ENCODE measurements at places on chromosomes 3 and 15.
A peak's percentile ranks its signal among the peaks of the same experiment; 100 is the strongest.

DNA sequence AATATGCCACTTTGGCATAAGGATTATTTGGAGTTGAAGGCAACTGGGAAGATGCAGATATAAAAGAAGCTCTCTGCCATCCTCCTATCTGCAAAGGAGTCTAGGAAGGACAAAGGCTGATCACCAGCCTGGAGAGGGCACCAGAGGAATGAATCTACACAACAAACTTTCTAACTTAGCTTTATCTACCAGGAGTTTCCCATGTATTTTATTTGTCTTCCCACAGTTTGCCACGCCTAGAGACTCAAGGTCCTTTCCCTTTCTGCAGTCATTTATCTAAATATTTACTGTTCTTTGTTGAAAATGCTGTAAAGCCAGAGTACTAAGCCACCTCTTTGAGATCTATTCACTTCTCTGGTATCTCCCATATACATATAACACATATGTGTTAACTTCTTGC lies 32.2 kb downstream of the GPR176 start:
- peak; percentile 35 for DNase-seq

DNA sequence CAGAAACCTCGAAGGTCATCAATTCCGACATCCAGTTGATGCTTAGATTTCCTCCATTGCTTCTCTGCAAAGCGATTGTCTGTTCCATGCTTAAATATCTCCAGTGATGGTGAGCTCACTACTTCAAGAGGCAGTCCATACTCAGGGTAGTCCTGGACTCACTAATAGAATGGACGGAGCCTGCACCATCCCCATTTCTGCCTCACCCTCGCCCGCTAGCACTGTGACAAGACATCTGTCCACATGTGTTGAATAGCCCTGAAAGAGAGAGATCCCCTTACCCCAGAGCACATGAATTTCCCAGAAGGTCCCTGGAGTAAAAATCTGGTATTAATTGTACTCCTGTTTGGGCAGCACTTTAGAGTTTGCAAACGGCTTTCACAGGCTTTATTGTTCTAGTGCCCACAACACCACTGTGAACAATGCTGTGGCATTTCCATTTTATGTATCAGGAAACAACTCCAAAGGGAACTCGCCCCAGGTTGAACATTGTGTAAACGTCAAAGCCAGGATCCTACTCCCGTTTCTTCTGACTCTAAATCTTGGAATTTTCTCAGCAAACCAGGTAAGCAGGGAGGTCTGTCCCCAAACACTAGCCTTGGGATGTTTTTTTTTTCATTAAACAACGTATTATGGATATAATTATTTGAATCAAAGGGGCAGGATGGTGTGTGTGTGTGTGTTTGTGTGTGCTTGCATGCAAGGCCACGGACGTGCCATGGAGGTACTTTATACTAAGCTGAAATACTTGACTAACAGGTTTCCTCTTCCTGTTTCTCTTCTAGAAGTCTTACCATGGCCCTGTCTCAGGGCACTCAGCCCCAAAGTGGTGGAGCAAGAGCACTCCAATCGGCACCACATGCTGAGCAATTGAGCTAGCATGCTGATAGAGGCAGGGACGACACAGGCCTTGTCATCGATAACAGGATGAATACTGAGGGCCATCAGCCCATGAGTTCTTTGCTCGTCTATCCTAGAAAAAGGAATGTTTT lies 198.3 kb downstream of the OPA1 start:
- DNase-seq: no peak

DNA sequence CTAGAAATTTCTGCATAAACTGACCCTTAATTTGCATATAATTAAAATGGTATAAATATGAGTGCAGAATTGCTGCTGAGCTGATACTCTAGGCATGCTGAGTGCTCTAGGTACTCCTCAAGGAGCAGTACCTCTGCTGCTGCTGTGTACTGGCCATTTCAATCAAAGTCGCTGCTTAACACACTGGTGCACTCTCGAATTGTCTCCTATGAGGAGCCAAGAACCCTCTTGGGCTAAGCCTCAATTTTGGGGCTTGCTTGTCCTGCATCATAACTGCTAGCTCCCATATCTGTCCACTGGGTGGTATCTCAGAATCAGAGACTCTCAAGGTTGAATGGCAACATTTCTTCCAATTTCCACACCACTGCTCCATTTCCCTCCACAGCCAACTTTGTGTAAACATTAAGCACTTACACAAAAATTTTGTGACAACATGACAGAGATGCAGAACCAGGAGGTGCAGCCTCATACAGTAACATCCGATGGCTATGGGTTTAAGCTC lies 82.5 kb downstream of the XXYLT1 start:
- DNase-seq: no peak

GRCh38 chr3:36992806-36993325 lies at the start of gene EPM2AIP1:
Gene EPM2AIP1, minus strand, starts transcription at chr3:36993131. Its CDS starts 54 bp downstream, at chr3:36993077.
- DNase-seq: no peak

GRCh38 chr15:98734466-98735199 lies 86.3 kb downstream of the IGF1R start:
- DNase-seq: no peak

GRCh38 chr3:188776447-188776846 lies 395.3 kb upstream of the TPRG1 start:
- peak; percentile 64 for DNase-seq

DNA sequence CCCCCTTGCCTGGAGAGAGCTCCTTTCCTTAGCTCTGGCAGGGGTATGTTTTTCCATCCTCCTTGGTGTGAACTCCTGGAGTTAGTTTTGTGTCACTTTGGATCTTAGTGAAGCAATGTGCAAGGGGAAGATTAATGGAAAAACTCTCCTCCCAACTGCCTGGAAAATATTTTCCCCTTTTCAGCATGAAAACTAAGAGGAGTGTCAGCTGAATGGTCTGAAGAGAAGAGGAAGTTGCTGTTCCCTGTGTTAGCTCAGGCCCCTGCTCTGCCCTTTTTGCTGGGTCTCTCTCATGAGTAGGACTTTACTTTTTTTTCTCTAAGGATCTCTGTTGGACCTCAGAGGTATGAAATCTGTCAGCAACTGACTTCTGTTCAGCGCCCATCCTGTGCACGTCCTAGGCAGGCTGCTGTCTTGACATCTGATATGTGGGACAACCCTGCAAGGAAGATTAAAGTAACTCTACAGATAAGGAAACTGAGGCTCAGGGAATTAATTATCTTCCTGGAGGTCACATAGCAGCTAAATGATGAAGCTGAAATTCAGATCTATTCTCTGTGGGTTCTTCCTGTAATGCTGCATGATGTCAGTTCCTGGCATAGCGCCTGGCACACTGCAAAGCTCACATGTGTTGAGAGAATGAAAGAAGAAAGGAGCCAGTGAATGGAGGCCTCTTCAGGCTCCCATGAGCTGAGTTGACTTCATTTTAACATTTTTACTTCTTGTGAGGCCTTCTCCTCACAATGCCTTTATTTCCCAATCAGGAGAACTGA lies 109.7 kb upstream of the GALNT15 start:
- DNase-seq: peak; percentile 89

- no peak for DNase-seq
These were observed 71.3 kb upstream of the SEC13 start for GRCh38 chr3:10392244-10392643.

DNA sequence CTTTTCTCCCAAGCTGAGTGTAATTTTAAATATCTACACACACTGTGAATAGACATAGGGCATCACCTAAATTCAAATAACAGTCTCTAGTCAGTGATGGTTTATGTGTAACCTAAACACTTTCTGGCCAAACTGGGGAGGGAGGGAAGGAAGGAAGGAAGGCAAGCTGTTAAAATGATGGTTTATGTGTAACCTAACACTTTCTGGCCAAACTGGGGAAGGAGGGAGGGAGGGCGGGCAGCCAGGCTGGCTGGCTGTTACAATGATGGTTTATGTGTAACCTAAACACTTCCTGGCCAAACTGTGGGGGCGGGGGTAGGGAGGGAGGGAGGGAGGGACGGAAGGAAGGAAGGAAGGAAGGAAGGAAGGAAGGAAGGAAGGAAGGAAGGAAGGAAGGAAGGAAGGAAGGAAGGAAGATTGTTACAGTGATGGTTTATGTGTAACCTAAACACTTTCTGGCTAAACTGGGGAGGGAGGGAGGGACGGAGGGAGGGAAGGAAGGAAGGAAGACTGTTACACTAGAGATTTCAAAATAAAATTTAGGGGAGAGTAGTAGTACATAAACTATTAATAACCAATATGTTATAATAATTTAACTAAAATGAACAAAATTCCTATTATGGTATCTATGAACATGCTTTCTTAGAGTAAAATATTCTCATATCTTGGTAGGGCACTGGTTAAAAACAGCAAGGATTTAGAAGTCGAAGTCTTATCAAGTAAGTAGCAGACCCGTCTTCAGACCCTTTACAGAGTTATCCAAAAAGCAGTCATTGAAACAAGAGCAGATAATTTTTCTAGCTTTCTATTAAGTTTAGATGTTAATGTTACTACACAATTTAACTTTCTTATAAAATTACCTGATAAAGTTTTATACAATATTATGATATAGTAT lies 148.1 kb downstream of the LMLN start:
- peak; percentile 11 for DNase-seq

- DNase-seq: peak; percentile 46
These were observed 12.9 kb upstream of the CPNE9 start for GRCh38 chr3:9690451-9691450.

- no peak for DNase-seq
These were observed 12.1 kb upstream of the XRN1 start for GRCh38 chr3:142459929-142460328.

- no peak for DNase-seq
These were observed 48.4 kb downstream of the DNAH1 start for GRCh38 chr3:52364322-52365035.

- no peak for DNase-seq
These were observed 36.6 kb upstream of the UBL7 start for GRCh38 chr15:74497584-74497983.

- no peak for DNase-seq
These were observed 2.8 kb downstream of the EFHB start for GRCh38 chr3:19931180-19931692.

- no peak for DNase-seq
These were observed 184.4 kb downstream of the SHOX2 start for GRCh38 chr3:157921811-157922210.

DNA sequence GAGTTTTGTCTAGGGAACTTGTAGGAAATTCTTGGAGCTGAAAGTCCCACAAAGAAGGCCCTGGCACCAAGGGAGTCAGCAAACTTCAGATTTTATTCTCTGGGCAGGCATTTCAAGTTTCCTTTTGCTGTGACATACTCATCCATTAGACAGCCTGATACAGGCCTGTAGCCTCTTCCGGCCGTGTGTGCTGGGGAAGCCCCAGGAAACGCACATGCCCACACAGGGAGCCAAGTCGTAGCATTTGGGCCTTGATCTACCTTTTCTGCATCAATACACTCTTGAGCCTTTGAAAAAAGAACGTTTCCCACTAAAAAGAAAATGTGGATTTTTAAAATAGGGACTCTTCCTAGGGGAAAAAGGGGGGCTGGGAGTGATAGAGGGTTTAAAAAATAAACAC lies 15.0 kb downstream of the TIGIT start:
- no peak for DNase-seq

DNA sequence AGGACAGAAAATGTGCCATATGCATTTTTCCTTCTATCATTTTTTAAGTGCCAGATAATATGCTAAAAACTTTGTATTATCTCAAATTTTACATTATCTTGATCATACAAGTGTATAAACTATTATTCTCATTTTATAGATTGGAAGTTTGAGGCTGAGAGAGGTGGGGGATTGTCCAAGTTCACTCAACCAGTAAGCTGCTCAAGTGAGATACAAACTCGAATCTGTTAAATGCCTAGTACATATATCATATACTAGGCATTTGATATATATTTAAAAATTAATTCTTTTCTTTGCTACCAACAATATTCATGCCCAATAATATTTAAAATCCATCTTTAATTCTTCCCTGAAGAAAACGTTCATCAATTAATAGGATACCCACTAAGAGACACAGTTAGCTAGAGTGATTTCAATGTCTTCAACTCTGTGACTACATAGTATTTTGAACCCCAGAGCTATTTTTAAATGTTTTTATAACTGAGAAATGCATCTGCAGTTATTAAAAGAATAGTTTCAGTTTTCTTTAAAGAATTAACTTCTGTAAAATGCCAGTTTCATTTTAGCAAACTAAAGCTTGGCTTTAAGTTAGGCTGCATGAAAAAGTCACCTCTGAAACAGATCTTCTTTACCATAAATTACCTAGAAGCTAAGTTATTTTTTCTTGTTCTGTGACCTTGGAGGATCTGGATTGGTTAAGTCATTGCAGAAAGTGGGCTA lies 40.4 kb downstream of the IQCB1 start:
- DNase-seq: no peak

GRCh38 chr3:43399034-43399433 lies 112.7 kb downstream of the SNRK start:
- DNase-seq: no peak

- DNase-seq: no peak
These were observed 684.6 kb upstream of the NR2F2 start for GRCh38 chr15:95645791-95646338.

GRCh38 chr15:90701880-90702630 lies 15.1 kb upstream of the BLM start:
- DNase-seq: no peak

DNA sequence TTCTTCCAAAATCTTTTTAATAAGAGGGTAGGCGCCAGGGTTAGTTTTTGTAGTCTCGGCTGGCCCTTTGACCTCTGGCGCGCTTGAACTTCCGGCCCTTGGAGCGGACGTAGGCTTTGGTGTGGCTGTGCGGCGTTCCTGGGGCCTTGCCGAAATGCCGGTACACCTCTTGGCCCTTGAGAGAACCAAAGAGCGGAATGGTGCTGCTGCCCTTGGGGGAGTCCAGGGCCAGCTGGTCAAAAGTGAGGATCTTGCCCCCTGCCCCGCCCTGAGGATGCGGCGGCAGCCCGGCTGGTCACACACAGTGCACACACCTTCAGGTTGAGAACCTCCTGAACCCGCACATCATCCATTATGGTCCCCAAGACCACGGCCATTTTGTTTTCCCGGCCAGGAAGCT lies 20.0 kb upstream of the CHRNB4 start:
- DNase-seq: no peak

- DNase-seq: no peak
These were observed 83.9 kb upstream of the STT3B start for GRCh38 chr3:31448882-31449243.

DNA sequence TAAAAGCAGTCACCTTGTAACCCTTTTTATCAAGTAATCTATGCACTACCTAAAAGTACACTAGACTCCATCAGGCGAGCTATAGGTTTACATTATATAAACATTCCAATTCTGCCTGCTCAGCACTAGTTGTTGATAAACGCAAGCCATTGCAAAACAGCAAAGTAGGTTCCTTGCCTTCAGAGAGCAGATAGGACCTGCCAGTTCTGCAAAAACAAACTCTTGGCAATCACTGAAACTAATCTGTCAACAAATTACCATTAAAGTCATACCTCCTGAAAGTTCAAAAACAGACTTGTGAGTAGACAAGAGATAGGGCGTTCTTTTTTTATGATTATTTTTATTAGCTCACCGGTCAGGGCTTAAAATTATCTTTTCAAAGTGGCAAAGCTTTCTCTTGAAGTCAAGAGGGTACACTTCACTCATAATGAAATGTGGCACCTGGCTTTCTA lies 392.5 kb downstream of the FOXP1 start:
- DNase-seq: no peak

- peak; percentile 39 for DNase-seq
These were observed 59.7 kb downstream of the NOX5 start for GRCh38 chr15:69074001-69074842.

GRCh38 chr15:47959617-47960413 lies 161.0 kb upstream of the SLC24A5 start:
- DNase-seq: no peak

Data from brain microvascular endothelial cell (primary cell).